ENCODE measurements at places on chromosomes 4 and X.
A peak's percentile ranks its signal among the peaks of the same experiment; 100 is the strongest.

GRCh38 chr4:88709989-88710388 is 12.4 kb upstream of the NAP1L5 start:
- no peak for DNase-seq

GRCh38 chr4:88609387-88609786 is 17.1 kb downstream of the HERC3 start:
- DNase-seq = no peak

DNA sequence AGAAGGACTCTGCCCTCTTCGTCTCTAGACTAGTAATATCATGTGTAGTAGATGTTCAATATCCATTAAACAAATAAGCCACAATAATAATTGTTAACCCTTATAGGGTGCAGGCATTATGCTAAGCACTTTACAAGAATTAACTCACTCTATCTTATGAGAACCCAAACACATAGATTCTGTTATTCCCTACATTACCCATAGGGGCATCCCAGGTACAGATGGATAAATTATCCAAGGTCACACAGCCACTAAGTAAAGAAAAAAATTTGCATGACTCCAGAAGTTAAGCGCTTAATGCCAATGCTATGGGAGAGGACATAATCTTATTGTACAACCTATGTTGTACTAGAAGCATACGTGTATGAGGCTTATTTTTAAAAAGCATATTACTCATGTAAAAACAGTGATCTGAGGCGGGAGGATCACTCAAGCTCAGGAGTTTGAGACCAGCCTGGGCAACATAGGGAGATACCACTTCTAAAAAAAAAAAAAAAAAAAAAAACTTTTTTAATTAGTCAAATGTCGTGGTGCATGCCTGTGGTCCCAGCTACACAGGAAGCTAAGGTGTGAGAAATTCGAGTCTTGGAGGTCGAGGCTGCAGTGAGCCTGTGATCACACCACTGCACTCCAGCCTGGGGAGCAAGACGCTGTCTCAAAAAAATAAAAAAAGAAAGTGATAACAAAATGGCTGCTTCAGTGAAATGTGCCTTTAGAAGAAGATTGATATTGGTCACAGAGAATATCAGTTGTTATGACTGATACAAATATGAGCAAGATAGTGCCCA is 13.6 kb downstream of the LDB2 start:
- DNase-seq = no peak

- no peak for DNase-seq
These were observed 139.1 kb upstream of the ZIC3 start for GRCh38 chrX:137426695-137427425.

DNA sequence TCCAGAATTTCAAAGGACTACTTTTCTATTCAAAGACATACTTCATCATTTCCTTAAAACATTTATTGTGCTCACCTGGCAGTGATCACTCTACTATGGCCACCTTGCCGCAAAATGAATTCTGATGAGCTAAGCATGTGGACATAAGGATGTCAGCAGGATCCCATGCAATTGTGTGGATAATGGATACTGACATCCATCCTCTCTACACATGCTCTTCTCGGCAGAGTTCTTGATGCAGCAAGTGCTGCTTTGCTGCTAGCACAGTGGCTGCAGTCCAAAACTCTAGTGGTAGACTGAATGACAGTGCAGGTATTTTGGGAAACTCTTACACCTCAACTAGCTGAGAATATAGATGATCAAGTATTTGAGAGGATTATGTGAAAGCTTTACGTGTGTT is 168.0 kb downstream of the BANK1 start:
- DNase-seq = no peak

- DNase-seq = no peak
These were observed 16.4 kb downstream of the SMIM10L2A start for GRCh38 chrX:135437867-135438733.

DNA sequence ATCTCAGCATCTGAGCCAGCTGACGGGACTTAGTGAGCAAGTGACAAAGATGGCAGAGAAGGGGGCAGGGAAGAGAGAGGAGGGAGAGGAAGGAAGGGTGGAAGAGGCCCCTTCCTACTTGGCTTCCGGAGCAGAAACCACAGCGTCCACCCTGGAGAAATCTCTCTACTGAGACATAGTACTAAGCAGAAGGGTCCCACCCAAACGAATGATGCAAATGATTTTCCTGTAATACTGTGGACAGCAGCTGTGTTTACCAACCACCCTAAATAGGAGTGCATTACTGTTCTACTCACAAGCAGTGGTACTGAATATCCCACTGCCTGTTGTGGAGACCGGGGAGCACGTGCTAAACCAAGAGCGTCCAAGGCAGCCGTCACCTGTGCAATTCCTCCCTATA is 29.4 kb downstream of the DTHD1 start:
- no peak for DNase-seq

DNA sequence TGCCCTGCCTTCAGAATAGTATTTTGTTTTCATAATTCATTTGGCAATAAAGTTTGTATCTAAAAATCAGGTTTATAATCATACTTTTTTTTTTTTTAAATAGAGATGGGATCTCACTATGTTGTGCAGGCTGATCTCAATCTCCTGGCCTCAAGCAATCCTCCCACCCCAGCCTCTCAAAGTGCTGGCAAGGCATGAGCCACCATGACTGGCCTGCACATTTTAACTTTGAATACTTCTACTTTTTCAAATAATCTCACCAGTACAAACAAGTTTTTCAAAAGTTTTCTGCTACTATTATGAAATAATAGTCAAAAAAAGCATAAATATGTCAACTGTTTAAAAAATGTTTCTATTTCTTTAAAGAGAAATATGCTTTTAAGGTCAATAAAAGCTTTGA is 69.6 kb upstream of the GPR34 start:
- no peak for DNase-seq

DNA sequence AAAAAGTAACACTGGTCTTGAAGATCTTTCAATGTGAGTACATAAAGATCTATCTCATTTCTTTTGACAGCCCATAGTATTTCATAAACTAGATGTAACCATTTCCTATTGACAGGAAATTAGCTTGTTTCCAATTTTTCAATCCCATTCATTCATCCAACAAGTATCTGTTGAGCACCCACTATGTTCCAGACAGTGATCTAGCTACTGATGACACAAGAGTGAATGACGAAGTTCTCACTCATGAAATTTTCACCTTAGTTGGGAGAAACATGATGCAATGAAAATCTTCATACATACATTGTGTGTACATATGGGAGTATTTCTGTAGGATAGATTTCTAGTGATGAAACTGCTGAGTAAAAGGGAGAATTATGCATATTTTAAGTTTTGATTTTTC is 1.7 kb downstream of the CD38 start:
- no peak for DNase-seq

GRCh38 chrX:471281-471680 is 84.6 kb upstream of the PPP2R3B start:
- no peak for DNase-seq

GRCh38 chrX:104469771-104470170 is 96.2 kb upstream of the IL1RAPL2 start:
- no peak for DNase-seq

DNA sequence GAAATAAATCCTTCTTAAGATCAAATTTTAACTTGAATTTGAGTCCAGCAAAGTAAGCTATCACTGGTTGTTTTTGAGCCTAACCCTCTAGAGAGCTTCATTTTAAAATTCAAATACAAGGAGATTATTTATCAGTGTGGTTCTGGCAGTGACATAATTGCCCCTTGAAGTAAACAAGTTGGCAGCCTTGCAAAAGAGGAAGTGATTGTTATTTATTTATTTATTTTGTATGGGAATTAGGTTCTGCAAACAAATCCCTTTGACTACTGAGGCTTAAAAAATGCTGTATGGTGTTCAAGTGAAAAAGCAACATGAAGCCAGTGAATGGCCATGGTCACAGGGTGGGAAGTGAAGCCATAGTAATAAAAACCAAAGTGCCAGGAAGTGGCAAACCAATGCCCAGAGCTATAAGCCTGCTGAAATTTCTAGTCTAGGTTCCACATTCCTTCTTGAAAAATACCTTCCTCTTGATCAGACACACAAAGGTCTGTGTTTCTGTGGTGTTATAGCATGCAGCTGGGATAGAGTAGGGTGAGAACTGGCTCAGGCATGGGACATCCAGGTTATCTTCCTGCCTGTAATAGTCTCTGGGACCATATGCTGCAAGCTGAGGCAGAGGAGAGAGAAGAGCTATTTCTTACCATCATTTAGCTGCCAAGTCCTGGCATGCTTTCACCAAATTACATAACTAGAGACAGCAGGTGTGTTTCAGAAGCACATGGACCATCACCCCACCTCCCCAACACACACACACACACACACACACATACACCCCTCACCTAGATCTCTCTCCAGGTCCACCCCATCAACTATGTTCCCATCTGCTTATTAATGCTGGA is 47.1 kb upstream of the TSPAN7 start:
- DNase-seq = no peak

- DNase-seq = no peak
These were observed 34.6 kb upstream of the SLC9A7 start for GRCh38 chrX:46793386-46794143.

DNA sequence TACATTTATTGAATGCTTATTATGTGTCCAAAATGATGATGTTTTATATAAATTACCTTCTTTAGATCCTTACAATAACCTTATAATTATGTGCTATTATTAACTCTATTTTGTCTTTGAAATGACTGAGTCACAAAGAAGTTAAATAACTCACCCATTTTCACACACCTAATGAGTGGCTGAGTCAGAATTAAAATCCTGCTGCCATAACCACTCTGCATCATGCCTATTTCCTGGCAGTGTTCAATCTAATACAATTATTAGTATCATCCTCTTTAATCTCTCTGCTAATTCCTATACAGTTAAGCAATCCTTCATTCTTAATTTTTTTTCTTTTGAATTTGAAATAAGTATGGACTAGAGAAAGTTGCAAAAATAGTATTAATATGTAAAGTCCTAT is 342.9 kb downstream of the CFAP299 start:
- DNase-seq = no peak

DNA sequence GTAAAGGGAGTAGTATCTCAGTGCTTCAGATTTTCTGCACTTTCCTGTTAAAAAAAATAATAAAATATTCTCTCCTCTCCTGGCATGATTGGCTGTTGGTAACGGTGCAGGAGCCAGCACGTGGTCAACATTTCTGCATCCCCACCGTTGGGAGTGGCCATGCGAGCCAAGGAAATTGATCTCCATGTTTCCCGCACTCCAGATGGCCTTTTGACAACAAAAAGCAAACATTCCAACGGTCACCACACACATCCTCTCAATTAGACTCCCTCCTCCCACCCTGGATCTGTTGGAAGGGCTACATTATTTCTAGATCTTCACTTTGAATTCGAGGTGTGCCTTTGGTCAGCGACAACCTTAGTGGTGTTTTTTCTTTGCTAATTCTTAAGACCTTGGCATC is 45.0 kb downstream of the STK32B start:
- DNase-seq = no peak

- DNase-seq = no peak
These were observed 54.9 kb downstream of the WDR19 start for GRCh38 chr4:39237179-39237578.

- DNase-seq = peak; percentile 58
These were observed 4.2 kb upstream of the LEF1 start for GRCh38 chr4:108172753-108173598.

Measured in stimulated activated CD4-positive, alpha-beta T cell treated with anti-CD3 and anti-CD28 coated beads, TNF-alpha, amount 100 ng/mL, for 4 hours (primary cell).